ENCODE measurements at places on chromosomes 2 and 18. TPM values are rescaled to one million over a fixed set of nuclear protein-coding genes. Genes with fewer than 3 reads are reported as not detected.

The TWIST2 gene
- 66.4 TPM for total RNA-seq

The BCL11A gene
- total RNA-seq = 1.6 TPM

The MYOM1 gene
- total RNA-seq = 0.22 TPM

The ABCG5 gene
- not detected for total RNA-seq

The UGT1A4 gene
- total RNA-seq = not detected
